ENCODE measurements at places on chromosomes 5 and 9.
A peak's percentile ranks its signal among the peaks of the same experiment; 100 is the strongest.

DNA sequence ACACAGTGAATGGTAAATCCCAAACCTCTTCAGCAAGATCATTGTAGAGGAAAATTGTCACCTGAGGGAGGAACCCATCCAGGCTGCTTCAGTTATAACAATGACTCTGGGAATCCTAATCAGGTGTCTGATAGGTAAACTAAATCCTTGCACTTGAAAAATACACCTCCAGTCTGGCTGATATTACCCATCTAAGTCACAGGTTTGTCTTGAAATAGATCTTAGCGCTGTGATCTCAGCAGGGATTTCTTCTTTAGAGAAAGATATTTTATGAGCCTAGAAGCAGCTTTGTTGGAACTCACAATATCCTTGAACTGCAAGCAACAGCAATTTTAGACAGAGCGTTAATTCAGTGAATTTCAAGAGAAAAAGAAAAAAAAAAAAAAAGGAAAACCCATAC lies 149.7 kb downstream of the SGCD start:
- no peak for DNase-seq

GRCh38 chr5:168165221-168165914 lies 126.1 kb upstream of the WWC1 start:
- no peak for DNase-seq

- no peak for DNase-seq
Observed at GRCh38 chr5:126858441-126858840, 81.5 kb downstream of the LMNB1 start.

GRCh38 chr9:96383165-96383942 lies at the start of gene SLC35D2:
Gene SLC35D2, minus strand, starts transcription at chr9:96383711. Its CDS starts 77 bp downstream, at chr9:96383634.
- DNase-seq, result no peak

GRCh38 chr5:80703291-80703690 lies 48.5 kb upstream of the DHFR start:
- DNase-seq, result no peak

DNA sequence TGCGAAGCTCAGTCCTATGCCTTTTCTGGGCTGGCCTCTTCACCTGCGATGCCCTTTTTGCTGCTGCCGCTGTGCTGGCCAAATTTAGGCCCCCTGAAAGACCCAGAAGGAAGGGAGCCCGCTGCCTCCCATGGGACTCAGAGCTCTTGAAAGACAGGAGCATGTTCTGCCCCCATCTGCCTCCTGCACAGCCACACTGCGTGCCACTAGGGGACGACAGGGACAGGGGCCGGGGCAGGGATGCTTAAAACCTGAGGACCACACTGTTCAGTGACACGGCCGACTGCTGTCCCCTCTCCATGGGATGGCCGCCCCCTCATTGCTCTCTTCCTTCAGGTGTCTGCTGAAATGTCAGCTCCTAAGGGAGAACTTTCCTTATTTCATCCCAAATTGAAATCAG lies 132.4 kb downstream of the ADAMTS2 start:
- no peak for DNase-seq

GRCh38 chr9:105242557-105242956 lies 1.9 kb upstream of the SLC44A1 start:
- peak; percentile 60 for DNase-seq

- no peak for DNase-seq
Observed at GRCh38 chr9:79824265-79824664, 252.5 kb downstream of the TLE4 start.

- no peak for DNase-seq
Observed at GRCh38 chr5:112653638-112654205, 84.0 kb upstream of the APC start.

DNA sequence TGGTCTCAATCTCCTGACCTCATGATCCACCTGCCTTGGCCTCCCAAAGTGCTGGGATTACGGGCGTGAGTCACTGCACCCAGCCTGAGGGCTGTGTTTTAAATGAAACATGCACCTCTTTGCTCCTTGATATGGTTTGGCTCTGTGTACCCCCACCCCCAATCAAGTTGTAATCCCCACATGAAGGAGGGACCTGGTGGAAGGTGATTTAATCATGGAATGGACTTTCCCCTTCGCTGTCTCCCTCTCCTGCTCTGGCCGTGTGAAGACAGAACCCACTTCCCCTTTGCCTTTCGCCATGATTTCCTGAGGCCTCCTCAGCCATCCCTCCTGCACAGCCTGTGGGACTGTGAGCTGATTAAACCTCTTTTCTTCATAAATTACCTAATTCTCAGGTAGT lies 12.5 kb upstream of the NOTCH1 start:
- DNase-seq, result no peak

DNA sequence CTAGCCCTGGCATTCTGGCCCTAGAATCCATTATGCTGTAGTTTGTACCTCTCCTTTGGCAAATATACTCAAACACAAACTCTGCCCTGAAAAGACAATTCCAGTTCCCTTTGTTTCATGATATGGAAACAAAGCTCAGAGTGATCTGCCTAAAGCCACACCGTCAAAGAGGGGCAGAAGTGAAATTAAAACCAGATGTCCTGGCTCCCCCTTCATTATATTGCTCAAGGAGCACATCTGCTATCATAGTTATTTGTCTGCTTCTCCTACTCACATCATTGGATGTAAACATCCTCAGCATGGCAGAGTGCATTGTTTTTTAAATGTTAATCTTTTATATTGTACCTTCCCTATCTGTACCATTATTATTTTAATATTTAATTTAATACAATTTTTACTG lies 266.7 kb upstream of the SMARCA2 start:
- DNase-seq, result no peak

DNA sequence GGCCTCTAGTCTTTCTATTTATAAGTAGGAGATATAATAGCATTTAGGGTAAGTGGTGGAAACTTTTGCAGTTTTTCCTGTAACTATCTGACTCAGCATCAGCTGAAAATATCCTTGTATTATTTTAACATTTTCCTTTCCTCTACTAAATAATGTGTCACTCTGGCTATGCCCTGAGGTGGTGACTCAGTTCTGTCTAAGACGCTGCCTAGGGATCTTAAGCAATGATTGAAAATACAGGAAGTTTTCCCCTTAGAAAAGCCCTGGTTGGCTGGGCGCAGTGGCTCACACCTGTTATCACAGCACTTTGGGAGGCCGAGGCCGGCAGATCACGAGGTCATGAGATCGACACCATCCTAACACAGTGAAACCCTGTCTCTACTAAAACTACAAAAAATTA lies 9.3 kb upstream of the EDIL3 start:
- no peak for DNase-seq

- DNase-seq, result no peak
Observed at GRCh38 chr5:146072595-146072994, 32.8 kb downstream of the PLAC8L1 start.

GRCh38 chr5:72141440-72142355 lies 34.4 kb downstream of the MAP1B start:
- DNase-seq, result peak; percentile 90

- DNase-seq, result no peak
Observed at GRCh38 chr5:86866036-86866435, 248.3 kb downstream of the COX7C start.

GRCh38 chr5:148542812-148543211 lies 111.5 kb downstream of the HTR4 start:
- peak; percentile 3 for DNase-seq

DNA sequence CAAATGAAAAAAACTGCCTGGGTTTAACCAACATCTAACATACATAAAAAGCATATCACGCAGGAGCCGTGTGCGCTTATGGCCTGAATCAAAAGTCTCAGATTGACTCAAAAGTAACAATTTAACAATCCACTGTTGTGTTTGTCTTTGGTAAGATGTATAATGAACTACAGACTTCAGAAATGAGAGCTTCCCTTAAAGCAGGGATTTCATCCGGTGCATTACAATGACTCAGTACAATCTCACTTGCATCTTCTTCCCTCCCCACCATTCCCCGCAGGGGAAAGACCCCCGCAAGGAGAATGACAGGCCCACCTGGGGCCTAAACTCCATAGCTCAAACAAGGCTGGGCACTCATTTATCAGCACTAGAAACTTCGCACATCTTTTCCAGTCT lies 1.4 kb downstream of the ZFR start:
- DNase-seq, result no peak

DNA sequence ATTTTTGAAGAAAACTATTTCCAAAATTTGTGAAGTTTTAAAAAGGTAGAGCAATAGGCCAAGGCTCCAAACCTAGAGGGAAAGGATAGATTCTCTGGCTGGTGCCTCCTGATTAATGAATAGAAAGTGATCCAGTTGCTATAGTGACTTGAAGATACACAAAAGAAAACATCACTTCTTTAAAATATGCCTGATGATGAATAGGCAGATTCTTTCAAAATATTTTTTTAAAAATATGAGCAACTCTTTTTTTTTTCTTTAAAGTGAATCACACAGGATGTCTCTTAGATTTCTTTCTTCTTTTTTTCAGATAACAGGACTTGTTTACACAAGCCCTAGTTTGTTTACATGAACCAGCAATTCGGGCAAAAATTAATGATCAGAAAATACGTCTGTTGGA lies 124.4 kb downstream of the RFK start:
- no peak for DNase-seq

GRCh38 chr9:69371001-69371400 lies 46.0 kb downstream of the ENTREP1 start:
- DNase-seq, result no peak
